ENCODE measurements at places on chromosomes 1 and 21.

DNA sequence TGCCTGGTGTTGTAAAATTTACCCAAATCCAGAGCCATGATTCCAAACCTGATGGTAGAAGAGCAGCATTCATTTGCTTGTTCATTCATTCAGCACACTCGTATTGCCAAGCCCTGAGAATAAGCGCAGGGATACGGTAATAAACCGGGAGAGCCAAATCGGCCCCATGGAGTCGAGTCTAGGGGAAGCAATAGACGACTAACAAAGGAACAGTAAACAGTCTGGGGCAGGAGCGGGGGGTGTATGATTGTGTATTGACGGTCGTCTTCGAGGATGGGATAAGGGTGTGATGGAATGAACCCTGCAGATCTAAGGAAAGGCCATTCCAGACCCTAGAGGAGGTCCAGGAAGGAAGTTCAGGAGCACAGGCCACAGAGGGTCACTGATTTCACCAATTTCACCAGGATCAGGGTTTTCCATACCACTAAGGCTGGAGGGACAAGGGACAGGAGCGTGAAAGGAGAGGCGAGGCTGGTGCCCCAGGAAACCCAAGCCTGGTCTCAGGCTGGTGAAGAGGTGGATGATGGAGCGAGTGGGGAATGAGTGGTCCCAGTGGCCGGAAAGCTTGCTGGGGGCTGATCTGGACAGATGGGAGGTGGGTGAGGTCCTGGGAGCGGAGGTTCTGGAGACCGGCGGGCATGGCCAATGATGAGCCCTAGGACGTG, 61.1 kb upstream of the PDE9A start:
- DNase-seq: no peak

- DNase-seq: no peak
These were observed 117.9 kb downstream of the PLPP3 start for GRCh38 chr1:56461158-56462127.

GRCh38 chr1:191662746-191663145, 495.5 kb upstream of the RGS18 start:
- DNase-seq: no peak

GRCh38 chr1:198708761-198709525, 70.1 kb downstream of the PTPRC start:
- DNase-seq: no peak

- DNase-seq: no peak
These were observed 51.8 kb downstream of the SLAMF6 start for GRCh38 chr1:160471253-160471652.

DNA sequence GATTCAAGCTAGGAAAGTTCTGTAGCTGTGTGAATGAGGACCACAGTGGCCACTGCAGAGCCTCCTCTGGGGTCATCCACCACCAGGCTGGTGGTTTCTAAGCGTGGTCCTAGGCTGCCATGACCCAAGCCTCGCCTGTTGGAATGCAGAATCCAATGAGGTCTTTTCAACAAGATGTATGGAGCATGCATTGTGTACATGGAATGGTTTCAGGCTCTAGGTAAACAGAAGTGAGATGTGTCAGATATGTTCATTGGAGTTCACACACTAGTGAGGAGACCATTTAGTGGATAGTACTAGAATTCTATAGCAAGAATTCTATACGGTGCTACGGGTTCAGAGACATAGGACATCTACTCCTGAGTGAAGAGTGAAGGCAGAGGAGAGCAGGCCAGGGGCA, 10.7 kb downstream of the RNU5D-1 start:
- no peak for DNase-seq

DNA sequence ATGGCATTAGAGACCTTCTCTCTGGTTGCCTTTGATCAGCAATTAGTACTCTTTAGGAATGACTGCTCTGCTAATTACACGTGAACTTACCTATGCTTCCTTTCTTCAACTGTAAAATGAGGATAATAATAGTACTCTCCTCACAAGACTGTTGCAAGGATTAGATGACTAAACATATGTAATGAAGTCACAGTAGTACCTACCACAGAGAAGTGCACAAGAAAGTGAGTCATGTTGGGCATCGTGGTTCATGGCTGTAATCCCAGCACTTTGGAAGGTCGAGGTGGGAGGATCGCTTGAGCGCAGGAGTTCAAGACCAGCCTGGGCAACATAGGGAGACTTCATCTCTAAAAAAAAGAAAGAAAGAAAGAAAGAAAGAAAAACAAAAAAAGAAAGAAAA, 68.1 kb upstream of the AK4 start:
- DNase-seq: no peak

GRCh38 chr1:30472009-30472408, 251.4 kb downstream of the MATN1 start:
- DNase-seq: no peak

Measured in caudate nucleus (tissue), 63 donors.